ENCODE measurements at places on chromosomes 11 and 22. TPM values are rescaled to one million over a fixed set of nuclear protein-coding genes. Genes with fewer than 3 reads are reported as not detected.

Gene MYO18B
- not detected for total RNA-seq

Gene PRDX5
- 562 TPM for total RNA-seq

Gene PGA5
- not detected for total RNA-seq

Gene ADORA2A
- 0.46 TPM for total RNA-seq

Gene NAALAD2
- 0.88 TPM for total RNA-seq

DNA sequence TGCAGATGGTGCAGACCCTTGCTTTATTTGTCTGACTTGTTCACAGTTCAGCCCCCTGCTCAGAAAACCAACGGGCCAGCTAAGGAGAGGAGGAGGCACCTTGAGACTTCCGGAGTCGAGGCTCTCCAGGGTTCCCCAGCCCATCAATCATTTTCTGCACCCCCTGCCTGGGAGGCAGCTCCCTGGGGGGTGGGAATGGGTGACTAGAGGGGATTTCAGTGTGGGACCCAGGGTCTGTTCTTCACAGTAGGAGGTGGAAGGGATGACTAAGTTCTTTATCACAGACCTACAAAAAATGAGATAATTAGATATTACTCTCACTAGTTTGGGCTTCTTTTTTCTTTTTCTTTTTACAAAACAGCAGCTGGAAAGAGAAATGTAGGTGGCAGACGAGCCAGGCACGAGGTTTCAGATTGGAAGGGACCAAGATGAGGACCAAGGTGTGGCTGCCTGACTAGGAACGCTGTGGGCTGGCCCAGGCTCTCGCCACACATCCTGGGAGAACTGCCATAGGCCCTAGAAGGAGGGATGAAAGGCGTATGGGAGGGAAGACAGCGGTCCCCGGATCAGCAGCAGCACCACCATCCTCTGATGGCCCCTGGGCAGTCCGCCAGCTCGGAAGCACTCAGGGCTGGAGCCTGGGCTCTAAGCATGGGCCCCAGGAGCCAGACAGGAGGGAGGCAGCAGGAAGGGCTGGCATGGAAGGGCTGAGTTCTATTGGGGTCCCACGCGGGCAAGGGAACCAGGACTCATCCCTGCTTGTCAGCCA is 14.2 kb downstream of the TXN2 start:
- no peak for DNase-seq

- no peak for DNase-seq
Measured at GRCh38 chr22:49400136-49400940, 427.3 kb downstream of the BRD1 start.

- DNase-seq: no peak
Measured at GRCh38 chr11:1733716-1734640, 16.4 kb downstream of the IFITM10 start.

DNA sequence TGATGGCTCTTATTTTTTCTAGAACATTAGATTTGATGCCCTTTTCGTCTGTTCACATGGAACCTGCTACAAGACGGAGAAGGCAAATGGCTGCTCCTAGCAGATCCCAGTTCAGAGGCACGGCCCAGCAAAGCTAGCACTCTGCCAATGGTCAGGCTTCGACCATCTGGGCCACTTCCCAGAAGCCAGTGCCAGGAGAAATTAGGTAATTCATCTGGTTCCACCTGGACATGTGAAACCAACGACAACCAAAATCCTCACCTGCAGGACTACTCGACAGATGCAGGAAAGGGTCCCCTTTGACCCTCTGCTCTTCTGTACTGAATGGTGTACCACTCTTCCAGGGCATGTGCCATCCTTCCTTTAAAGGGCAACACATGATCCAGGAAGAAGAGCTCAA is 25.4 kb downstream of the MICAL3 start:
- no peak for DNase-seq

DNA sequence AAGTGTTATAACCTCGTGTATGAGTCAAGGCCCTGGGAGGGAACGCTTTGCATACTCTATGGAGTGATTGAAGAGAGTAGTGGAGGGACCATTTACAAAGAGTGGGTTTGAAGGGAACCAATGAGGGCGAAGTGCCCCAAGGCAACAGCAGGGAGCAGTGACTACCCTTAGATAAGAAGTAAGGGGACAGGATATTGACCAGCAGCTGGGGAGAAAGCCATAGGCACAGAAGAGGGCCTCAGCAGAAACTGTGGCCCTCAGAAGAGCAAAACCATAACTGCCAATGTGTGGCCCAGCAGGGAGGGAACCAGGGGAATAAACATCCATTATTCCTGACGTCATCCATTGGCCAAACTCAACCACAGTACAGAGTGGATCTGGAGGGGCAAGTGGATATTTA is 24.7 kb downstream of the PARVA start:
- no peak for DNase-seq

- DNase-seq: no peak
Measured at GRCh38 chr22:37258753-37259401, 14.8 kb upstream of the RAC2 start.

DNA sequence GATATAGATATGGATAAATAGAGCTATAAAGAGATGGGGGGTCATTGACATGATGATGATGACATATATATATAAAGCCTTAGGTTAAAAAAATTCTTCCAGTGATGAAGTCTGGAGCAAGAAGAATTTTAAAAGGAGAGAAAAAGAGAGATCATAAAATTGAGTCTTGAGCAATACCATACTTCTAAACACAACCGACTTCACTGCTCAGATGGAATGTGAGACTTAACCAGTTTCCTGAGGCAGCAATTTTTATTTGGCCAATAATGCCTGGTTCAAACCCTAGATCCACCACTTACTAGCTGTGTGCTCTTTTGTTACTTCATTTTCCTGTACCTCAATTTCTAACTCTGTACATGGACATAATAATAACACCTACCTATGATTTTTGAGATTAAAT is 229.5 kb downstream of the TTC28 start:
- DNase-seq: no peak

DNA sequence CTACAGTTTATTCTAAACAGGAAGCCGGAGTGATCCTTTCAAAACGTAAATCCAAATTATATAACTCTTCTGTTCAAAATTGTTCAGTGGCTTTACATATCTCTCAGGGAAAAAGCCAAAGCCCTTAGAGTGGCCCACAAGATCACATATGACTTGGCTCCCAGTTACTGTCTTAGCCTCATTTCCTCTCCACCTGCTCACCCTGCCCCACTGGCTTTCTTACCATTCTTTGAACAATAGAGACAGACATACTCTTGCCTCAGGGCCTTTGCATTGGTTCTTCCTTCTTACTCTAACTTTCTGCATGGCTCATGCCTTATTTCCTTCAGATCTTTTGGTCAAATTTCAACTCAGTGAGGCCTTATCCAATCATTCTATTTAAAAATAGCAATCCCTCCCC is 52.1 kb downstream of the STIM1 start:
- no peak for DNase-seq

DNA sequence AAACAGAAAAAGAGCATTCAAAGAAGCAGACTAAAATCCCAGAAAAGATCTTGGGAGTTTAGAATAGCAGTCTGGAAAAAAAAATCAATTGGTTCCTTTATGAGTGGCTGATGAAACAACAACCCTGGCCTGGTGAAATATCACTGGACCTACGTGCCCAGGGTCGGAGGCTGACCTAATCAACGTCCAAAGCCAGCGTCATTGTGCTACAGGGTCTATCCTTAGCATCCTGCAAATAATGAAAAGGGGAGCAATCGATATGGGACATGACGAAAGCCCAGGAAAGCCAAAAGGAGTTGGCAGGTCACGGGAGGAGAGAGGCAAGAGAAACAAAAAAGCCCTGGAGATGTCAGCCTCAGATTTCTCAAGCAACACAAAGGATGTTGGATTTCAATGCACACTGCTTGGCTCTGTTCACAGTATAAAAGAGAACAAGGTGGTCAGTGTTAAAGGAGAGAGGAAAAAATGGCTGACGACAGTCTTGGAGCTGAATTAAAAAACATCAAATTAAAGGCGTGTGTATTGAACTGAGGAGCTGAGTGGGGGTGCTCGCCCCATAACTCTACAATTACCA is 148.8 kb downstream of the BLID start:
- DNase-seq: no peak

DNA sequence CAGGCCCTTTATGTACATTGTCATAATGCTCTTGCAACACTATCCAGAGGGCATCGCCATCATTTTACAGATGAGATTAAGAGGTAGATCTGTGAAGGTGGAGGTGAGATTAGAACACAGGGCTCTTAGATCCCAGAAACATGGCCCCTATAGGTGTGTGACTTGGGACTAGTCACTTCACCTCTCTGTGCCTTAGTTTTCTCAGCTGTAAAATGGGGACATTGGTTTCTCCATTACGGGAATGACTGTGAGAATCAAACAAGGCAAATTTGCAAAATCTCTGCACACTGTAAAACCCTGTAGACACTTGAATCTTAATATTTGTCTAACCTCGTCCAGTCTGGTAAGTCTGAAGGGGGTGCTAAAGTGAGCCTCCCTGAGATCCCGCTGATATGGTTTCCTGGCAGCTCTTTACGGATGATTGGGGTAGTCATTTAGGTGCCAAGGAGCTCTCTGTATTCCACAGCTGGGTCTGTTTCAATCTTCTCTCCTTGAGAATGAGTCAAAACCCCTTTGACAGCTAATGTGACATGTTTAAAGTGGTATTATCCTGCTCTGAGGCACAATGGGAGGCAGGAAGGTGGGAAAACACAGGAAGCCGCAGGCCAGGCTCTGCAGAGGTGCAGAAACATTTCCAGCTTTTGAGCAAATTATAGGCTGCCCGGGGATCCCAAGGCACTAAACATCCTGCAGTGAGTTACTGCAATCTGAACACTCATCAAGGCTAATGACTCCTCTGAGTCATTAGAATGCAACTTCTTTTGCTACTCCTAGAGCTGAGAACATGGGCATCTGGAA is 140.8 kb downstream of the CCDC81 start:
- DNase-seq: peak; percentile 85

- no peak for DNase-seq
Measured at GRCh38 chr22:45335021-45335818, 25.5 kb downstream of the FAM118A start.

GRCh38 chr11:62105667-62106191 is 18.1 kb upstream of the INCENP start:
- DNase-seq: no peak

DNA sequence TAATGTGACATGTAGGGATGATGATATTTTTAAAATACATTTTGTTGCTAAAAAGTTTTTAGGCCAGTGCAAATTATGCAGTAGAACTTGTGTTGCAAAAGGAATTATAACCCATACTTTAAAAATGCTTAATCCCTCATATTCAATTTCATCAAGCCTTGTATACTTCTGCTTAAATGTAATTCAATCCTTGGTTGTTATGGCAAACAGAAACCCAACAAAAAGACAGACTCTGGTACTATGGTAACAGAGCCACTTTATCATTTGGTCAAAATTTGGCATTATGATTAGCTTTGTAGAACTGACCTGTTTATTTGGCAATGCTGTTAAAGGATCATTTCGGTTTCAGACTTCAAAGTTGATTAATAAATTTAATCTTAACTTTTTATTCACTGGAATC is 284.8 kb downstream of the TMEM135 start:
- no peak for DNase-seq

Data from kidney epithelial cell (primary cell).